CD4-positive, alpha-beta T cell treated with Interferon alpha-2 for 1 hour (primary cell): ENCODE measurements at places on chromosomes 13 and 19.

- no peak for DNase-seq
Observed at GRCh38 chr19:48798937-48799336, 11.9 kb downstream of the BCAT2 start.

DNA sequence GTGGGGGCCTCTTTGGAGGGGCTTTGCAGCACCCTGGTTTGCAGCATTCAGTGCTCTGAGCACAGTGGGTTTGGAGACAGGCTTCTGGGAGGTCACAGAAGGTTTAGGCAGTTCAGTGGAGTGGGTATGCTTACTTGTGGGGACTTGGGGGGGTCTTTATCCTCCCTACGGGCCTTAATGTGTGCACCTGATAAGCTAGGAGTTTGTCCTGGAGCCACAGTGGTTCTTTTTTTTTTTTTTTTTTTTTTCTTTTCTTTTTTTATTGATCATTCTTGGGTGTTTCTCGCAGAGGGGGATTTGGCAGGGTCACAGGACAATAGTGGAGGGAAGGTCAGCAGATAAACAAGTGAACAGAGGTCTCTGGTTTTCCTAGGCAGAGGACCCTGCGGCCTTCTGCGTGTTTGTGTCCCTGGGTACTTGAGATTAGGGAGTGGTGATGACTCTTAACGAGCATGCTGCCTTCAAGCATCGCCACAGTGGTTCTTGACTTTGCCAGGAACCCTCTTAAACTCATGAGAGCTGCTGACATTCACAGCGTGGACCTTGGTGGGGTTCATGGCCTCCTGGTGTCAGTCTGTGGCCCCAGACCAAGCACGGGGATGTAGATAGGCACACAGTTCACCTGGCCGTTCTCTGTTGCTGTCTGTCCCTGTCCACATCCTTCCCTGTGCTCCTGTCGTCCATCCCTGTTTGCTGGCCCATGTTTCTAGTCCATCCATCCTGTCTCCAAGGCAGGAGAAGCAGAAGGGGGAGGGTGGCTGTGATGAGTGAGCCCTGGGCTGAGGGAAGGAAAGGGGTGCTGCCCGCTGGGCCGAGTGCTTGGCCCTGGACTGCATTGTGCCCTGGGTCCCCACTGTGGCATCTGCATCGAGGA is 2.7 kb downstream of the EGLN2 start:
- no peak for DNase-seq

GRCh38 chr19:56595548-56595899 is 422 bp downstream of the ZNF71 start:
- no peak for DNase-seq

DNA sequence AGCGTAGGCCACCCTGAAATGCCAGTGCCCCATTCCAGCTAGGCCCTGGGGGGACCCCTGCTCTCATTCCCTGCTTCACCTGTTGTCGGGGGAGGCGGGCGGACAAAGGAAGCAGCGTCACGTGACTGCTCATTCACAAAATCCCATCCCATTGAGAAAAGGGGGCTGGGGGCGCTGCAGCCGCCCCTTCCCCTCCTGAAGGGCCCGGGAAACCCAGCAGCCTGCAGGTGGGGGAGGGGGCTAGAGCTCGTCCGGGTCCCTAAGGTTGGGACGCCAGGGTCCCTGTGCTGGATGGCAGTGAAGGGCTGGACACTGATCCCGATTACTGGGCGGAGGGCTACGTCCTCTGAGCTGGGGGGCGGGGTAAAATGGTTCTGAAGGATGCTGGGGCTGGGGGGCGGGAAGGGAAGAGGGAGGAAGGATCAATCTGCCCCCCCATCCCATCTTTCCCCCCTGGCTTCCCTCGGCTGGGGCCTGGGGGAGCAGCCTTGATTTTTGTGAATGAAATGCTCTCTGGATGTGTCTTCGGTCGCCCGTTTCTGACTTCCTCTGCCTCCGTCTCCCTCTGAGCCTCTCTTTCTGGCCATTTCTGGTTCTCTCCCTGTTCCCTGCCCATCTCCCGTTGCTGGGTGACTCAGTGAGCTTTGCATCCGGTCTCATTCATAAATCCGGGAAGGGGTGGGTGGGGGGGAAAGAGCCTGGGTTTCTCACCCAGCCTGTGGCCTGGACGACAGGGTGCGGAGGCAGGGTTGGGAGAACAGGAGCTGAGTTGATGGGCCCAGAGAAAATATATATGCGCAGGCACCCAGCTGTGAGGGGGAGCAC is 816 bp downstream of the SPRED3 start:
- DNase-seq, result no peak

DNA sequence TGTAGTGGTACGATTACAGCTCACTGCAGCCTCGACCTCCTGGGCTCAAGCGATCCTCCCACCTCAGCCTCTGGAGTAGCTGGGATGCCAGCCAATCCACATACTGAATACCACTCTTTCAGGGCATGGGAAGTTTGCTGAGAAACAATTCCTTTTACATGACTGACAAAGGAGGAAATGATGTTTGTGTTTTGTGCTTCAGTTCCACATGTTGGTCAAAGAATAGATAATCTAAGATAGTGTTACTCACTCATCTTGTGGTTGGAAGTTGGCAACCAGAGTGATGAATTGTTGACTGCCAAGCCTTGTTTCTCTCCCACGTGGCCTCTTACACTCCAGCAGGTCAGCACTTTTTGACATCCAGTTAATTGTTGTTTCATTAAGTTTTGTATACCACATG is 7.6 kb downstream of the MBD3L2B start:
- peak; percentile 10 for DNase-seq

GRCh38 chr13:34700155-34700554 is 241.9 kb upstream of the NBEA start:
- DNase-seq, result no peak

DNA sequence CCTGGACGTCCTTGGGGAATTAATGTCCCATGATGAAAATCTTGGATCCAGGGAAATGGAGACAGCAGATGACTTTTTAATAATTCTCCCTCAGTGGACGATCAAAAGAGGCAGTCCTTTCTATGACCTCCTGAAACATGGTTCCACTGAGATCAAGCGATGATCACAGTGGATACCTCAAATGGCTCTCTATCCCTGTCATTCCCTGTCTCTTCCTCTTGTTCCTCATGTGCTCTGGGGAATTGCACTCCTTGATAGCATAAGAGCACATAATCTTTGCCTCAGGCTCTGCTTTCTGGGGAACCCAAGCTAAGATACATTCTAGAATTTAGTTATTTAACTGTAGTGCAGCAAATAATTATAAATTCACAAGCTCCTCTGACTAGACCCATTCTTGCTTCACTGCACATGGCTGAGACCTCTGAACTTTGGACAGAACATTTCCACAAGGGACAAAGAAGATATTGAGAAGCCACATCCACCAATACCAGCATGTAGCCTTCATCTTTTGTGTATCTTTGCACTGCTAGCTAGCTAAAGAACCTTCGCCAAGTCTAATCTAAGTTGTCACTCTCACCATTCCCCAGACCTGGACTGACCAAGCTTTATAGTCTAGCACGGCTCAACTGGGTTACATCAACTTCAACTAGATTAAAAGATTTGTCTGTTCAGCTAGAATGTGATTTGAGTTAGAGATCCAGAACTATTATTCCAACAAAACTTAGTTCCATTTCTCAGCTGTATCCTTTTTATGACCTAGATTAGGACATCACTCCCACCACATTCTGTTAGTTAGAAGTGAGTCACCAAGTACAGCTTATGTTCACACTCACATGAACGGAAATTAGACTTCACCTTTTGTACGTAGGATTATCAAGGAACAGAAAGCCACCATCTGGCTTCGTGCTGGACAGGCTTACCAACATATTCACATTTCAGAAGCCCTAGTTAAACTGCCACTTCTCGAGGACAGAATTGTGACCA is 142.7 kb downstream of the SUCLA2 start:
- no peak for DNase-seq

GRCh38 chr13:107070792-107071191 is 502.9 kb upstream of the ARGLU1 start:
- no peak for DNase-seq

DNA sequence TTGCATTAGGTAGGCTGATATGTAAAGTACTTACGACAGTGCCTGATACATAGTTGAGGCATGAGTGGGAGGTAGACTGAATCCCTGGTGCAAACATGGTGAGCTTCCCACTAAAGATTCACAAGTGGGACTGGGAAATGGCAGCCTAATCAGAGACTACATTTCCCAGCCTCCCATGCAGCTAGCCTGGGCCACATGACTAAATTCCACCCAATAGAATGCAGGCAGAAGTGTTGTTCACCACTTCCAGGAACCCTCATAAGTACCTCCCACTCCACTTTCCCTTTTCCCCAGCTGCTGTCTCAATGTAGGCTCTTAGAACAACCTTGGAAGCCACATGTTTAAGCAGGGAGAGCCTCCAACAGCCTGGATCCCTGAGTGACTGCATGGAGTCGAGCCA is 104.9 kb downstream of the CACNA1A start:
- no peak for DNase-seq

GRCh38 chr19:48646001-48646721 is at the start of gene CA11:
CA11 (minus strand) TSS chr19:48646187; CDS start chr19:48645632, 555 bp downstream.
- peak; percentile 91 for DNase-seq

DNA sequence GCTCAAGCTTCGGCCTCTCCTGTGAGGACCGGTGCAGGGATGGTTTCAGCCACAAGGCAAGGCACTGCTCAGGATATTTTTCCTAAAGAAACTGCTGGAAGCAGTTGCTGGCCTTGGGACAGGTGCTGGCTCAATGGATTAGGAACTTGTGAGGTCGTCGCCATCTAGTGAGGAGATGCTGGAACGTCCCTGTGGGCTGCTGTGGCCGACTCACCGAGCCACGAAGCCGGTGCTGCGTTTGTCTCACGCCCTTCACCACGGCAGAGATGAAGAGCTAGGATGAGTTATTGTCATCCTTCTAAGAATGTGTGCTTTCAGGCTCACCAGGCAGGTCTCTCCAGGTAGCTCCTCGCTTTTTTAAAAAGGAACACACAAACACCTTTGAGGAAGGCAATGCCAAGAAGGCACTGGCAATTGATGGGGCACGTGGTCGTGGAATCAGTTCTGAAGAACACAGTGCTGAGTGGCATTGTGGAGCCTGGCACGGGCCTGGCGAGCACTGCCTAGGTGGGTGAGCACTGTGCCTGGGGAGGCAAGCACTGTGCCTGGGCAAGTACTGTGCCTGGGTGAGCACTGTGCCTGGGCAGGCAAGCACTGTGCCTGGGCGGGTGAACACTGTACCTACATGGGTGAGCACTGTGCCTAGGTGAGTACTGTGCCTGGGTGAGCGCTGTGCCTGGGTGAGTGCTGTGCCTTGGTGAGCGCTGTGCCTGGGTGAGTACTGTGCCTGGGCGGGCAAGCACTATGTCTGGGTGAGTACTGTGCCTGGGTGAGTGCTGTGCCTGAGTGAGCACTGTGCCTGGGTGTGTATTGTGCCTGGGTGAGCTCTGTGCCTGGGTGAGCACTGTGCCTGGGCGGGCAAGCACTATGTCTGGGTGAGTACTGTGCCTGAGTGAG is 140.4 kb downstream of the TEX29 start:
- no peak for DNase-seq

DNA sequence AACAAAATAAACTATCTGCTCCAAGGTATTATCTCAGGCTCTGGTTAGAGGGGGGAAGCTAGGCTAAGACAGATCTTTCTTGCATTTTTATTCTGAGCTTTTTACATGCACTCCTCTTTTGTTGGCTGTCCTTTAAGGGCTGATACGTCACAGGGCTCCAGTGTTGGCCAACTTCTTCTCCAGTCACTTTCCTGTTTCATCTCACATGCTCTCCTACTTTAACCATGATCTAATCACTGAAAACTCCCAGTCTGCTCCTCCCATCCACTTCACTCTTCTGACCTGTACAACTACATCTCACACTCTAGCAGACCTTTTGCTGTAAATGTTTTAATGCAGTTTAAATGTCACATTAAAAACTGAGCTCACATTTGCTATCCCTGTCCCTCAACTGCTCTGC is 510.0 kb upstream of the KLF12 start:
- no peak for DNase-seq

GRCh38 chr13:109395014-109395413 is 391.4 kb downstream of the IRS2 start:
- no peak for DNase-seq
